Urinary bladder (tissue), 4 donors: ENCODE measurements at places on chromosomes 7 and 10.

DNA sequence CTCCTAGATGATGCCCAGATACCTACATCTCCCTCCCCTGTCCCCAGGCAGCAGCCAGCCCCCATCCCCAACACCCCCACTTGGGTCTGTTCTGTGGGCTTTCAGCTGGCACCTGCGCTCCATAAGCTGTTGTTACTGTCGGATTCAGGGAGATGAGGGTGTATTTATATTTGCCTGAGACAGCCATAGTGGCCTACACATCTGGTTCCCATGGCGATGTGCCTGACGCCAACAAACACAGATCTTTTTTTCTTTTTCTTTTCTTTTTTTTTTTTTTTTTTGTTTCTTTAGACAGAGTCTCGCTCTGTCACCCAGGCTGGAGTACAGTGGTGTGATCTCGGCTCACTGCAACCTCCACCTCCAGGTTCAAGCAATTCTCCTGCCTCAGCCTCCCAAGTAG, 73.1 kb downstream of the CLIP2 start:
- no peak for DNase-seq

DNA sequence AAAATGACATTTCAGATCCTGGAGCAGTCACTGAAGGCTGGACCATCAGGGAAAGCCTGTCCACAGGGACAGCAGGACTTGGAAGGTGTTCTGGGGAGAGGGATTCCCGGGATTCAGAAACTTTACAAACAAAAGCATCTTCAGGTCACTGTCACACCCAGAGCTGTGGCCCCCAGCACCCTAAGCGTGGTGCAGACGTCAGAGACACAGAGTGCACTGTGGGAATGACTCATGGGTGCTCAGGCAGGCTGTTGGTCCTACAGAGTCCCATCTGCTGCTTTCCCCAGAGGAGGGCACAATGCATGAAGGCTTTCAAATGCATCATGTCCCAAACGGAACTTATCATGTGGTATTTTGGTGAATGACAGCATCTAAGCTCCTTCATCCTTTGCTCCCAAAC, 13.1 kb upstream of the LRMDA start:
- no peak for DNase-seq

DNA sequence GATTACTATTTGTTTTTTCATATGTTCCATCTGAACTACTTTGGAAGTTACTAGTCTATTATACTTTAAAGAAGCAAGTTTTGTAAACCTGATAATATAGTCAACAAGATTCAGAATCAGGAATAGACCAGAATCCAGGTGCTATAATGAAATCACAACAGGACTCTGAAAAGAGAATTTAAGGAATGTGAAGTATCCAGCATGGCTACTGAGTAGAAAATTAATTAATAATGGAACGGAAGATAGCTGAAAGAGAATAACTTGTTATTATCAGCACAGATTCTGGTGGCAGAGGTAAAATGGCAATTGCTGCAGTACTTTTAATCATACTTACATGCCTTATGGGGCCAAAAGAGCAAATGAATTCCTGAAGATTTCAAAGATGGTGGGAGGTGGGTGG, 43.1 kb upstream of the CHCHD3 start:
- DNase-seq, result no peak

GRCh38 chr7:139767561-139767982, 10.2 kb downstream of the HIPK2 start:
- DNase-seq, result no peak

DNA sequence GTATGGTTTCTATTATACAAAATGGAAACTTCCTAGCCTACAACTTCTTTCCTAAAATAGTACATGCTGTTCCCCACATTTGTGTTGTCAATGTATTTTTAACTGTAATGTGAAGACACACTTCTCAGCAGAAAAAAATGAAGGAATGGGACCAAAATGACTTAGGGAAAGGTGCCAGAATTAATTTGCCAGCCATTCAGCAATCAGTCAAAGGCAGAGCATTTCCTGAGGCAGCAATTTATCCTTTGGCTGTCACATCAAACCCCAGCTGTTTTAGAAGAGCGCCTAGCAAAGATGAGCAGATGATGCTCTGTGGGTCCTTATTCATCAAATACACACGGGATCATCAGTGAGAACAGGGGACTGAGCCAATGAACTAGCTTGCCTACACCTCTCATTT, 592.5 kb downstream of the KCNMA1 start:
- no peak for DNase-seq
